H4 (cell line): ENCODE measurements at places on chromosomes 6 and 20.

GRCh38 chr6:20629509-20629908 lies 95.3 kb downstream of the CDKAL1 start:
- no peak for DNase-seq

DNA sequence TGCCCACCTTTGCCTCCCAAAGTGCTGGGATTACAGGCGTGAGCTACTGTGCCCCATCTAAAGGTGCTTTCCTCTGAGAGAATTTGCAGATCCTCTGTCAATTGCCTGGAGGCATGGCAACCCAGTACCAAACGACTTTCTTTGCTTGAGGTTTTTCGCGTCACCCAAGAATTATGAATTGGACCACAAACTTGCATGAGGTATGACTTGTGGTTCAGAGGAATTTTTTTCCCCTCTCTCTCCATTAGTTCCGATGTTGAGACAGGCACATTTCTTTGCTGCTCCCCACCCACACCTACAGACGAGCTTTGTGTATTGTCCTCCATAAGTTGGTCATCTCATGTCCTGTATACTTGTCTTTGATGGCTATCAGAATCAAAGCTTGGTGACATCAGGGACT lies 11.8 kb upstream of the SCAF8 start:
- DNase-seq = peak; percentile 75

- no peak for DNase-seq
These were observed 192.2 kb downstream of the TPBG start for GRCh38 chr6:82555801-82556200.

- DNase-seq = no peak
These were observed 59.4 kb upstream of the SCP2D1 start for GRCh38 chr20:18754030-18754652.

DNA sequence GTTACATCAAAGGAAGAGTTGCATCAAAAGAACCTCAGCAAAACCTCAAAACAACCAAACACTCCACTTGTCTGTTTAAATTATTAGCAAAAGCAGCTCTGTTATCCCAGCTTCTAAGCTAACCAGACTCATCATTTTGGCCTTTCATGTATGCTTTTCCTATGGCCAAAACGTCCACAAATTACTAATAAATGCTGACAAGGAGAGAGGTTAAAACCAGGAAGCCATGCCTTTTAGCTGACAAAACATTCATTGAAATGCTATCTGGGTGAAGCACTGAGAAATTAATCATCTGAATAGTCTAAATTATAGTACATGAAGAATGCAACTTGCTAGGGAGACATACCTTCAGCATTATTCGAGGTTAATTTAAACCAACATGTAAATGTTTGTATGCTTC lies 80.6 kb downstream of the LAMA2 start:
- DNase-seq = no peak

GRCh38 chr20:51624157-51624731 lies 81.7 kb upstream of the NFATC2 start:
- DNase-seq = peak; percentile 64

DNA sequence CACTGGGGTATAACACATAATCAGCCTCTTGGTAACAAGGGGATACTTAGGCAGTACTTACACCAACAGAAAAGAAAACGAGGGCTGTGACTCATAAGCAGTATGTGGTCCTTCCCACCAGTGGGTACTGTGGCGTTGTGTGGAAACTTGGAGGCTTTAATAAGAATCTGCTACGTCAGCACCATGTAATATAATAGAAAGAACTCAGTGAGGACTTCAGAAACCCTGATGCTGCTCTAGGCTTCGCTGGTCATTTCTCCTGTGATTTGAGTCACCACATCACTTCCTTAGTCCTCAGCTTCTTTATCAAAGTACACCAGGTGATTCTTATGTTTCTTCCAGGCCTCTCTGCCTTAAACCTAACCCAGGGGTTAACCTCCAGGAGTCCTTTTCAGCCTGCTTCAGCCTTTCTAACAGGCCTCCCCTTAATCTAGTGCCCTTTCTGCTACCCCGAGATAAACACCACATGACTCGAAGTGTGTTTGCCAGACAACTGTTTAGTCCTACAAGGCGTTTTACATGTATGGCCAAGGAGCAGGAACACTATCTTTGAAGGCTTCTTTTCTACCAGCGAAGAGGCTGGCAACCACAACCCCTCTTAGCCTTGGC lies 68.5 kb downstream of the FYN start:
- peak; percentile 43 for DNase-seq

DNA sequence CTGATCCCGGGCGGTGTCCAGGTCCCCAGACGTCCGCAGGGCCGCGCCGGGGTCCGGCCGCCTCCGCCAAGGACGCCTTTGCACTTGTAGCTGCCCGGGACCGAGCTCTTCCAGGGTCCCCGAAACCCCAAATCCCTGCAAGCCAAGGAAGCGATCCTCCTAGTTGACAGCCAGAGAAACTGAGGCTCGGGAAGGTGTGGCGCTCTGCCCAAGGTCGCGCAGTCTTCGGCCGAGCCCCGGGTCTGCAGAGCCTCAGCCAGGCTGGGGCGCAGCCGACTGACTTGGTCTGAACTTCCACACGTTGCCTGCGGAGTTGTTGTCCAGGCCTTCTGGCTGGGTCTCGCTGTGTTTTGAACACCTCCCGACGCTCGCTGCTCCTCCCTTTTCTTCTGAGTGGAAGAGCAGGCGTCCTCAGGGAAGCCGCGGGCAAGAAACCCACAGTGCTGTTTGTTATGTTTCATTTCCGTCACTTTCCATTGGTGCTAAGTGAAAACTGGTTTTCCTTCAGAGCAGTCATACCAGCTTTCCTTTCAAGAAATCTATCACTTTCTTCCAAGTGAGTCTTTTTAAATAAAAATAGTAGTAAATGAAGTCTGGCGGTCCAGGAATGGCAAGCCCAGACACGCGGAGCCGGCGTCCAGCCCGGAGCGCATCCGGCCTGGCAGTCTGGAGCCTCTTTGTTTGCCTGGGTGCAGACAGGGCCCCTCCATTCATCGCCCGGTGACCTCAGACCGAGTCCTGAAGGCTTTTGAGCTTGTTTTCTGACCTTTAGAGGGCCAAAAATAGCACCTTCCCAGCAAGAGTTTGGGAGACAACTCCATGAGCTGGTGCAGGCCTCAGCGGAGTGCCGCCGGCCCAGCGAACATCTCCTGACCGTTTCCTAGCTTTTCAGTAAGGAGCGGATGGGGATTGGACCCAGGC lies 698 bp downstream of the FAM210B start:
- peak; percentile 16 for DNase-seq

- no peak for DNase-seq
These were observed 92.5 kb downstream of the PREP start for GRCh38 chr6:105310371-105310770.

DNA sequence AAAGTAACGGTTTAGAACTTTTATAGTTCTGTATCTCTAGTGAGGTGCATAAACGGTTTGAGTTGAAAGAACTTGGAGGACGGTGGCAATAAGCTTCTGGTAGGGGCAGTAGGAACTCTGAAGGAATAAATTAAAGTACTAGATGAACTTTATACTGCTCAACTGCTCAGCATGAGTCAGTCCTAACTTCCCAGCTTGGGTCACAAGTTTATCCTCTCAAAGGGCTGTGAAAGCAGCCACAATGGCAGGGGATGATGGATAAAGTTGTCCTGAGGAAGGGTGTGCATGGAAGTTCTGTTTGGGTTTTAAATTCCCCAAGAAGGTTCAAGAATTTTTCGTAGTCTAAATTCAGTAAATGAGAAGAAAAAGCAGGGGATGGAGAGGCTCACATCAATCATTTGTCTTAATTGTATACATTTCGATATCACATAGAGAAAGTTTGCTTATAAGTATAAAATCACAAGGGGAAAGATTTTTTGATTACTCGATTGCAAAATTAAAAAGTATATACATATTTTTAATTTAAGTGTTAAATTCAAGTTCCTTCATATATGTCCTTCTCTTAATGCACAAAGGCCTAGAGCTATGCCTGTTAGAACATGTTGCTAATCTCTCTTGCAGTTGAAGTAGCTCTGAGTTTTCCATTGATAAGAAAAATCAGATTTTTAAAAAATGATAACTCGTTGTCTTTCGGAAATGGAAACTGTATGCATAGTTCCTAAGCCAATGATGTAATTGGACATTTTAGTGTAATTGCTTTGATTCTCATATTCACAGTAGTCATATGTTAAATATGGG lies 55.3 kb upstream of the JAG1 start:
- no peak for DNase-seq

GRCh38 chr20:54624706-54625390 lies 149.5 kb downstream of the DOK5 start:
- DNase-seq = no peak

DNA sequence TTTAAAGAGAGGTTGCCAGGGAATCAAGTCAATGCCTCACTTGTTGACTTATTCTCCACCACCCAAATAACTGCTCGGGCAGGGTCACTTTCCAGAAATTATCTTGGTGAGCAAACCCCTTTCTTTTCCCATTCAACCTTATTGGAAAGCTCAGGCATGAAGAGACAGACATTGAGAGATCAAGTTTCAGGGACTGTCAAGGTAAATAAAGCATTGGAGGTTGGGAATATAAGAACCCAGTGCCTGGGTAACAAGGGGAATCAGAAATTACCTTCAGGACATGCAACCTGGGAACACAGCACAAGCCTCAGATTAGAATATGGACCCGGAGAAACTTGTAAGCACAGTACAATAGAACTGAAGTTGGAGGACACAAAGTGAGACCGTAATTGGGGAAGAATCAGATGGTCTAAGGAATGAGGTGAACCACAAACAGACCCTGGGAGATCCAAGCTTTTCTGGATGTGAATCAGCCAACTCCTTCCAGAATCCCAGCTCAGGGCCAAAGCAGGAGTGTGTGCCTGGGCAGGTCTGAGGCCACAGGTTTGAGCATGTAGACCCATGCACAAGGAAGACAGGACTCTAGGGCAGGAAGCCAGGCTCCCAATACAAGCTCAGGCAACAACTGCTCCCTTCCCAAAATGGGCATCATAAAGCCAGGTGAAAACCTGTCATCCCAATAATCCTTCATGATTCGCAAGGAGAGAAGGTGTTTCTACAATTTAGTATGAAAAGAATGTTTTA lies 512.8 kb downstream of the MAFB start:
- DNase-seq = no peak

DNA sequence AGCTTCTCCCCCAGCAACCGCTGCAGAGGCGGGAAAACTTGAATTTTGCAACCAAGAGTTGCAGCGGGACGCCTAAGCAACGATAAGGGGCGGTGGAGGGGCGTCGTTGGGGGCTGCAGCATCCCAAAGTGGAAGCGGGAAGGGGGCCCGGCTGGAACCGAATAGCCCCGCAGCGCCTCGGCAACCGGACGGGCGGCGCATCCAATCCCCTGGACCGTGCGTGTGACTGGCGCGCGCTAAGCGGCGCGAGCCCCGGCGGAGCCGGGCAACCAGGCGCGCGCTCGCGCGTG lies 670 bp upstream of the PARD6B start:
- DNase-seq = no peak

DNA sequence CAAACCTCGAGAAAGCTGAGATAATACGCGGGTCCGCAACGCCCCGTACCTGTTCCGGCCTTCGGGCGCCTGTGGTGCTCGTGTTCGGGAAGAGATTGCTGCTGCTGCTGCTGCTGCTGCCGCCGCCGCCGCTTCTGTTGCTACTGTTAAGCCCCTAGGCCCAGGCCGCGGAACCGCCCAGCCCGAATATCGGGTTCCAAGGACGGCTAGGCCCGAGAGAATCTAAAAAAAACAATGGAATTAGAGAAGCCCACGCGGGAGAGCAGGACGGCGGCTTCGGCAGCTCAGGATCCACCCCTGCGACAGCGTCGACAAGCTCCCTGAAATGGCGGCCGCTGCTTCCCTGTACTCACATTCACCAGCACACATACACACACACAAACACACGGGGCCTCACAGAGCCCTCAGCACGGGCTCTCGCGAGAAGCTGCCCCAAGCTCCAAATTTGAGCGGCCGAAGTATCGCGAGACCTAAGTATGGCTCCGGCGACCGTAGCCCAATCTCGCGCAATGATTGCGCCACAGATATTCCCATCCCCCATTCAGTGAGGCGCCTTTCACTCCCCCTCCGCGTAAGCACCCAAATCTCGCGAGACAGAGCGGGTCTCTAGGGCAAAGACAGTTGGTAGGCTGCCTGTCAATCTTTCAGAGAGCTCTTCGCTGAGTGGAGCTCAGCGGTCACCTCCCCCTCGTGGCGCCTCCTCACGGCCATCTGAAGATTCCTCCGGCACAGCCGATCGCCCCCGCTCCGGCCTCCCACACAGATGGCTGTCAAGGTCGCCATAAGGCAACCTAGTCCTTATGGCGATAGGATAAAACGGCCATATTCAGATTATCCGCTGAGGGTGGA lies at the start of gene RBM39:
TSS of gene RBM39 (minus strand) at position 369 of the 849 bp plus-strand sequence. CDS start 1,386 bp downstream, outside the sequence.
- DNase-seq = peak; percentile 99

DNA sequence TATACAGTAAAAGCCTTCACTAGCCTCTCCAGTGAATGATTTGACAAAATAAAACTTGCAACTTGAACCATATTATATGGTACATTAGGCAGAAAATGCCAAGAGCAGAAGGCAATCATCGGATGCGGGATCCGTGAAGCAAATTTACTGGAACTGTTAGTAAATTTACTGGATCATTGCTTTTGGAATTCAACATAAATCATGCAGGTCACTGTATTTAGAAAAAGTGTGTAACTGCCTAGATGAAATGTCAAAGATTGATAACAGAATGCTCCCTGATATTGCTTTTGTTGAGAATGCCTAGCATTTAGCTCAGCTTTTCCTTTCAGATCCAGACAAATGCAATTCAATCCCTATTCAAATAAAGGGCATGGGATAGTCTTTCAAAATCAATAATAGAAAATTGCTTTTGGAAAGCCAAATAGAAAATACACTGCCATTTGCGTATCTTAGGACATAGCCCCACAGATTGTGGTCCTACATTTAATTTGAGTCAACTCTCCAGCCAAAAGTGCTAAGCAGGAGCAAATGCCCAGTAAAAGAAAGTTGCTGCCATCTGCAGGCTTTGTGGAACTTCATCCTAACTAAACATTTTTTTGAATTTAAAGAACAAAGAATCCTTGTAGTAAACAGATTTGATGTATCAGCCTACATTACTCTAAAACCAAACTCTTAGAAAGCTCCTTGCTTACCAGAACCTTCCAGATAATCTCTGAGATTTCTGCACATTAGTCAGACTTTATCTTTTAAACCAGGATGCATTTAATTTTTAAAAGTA lies 109.5 kb upstream of the HSF2 start:
- DNase-seq = no peak

DNA sequence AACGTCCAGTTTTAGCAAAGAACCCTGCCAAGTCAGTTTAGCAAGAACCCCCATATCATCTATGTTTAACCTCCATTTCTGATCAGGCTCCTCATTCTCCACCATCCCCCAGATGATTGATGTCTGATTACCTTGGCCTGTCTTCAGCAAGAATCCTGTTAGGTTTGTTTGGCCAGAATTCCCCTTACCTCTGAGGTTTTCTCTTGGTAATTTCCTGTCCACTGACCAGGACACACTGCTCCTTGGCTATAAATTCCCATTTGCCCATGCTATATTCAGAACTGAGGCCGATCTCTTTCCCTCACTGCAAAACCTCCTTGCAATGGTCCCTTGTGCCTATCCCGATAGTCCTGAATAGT lies 27.0 kb downstream of the ZNF311 start:
- DNase-seq = no peak

DNA sequence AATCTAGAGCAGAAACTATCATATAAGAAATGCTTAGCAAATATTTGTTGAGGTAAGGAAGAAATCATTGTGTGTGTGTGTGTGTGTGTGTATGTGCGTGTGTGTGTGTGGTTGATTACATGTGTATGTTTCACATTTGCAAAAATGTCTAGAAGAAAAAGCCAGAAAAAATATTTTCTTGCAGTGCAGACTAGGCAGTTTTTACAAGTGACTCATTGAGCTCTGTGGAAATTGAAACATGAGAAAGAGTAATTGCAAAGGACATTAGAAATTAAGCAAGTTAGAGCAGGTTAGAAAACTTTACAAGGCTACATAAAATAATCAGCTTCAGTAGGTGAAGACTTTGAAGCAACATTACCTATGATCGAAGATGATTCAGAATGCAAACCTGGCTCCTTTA lies 669.0 kb upstream of the EYS start:
- DNase-seq = no peak
